ENCODE measurements at places on chromosomes 3 and 15.

- no peak overlapping the region for H3K4me3 ChIP-seq
- H3K36me3 ChIP-seq: peaks cover 39% of the 10 kb centered on the region
- peaks cover 22% of the 10 kb centered on the region for H3K4me1 ChIP-seq
Observed at GRCh38 chr3:124995460-124995994, 60.3 kb downstream of the HEG1 start.

DNA sequence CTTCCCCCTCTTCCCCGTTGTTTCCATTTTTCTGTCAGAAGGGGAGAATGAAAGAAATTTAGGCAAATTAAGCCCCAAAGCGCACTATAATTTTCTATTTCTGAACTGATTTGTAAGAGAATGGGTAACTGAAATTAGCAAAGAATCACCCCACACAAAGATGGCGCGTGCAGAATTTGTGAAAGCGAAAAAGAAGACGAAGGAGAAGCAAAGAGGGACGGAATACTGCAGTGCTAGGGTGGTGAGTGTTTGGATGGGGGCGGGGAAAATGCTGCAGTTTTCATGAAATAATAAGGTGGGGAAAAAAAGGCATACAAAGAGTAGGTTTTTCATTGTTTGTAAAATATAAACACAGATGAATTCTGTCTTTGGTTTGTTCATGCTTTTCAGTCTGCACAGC, 4.6 kb upstream of the CTNNB1 start:
- H3K27ac ChIP-seq: no peak overlapping the region
- DNase-seq: no peak
- no peak overlapping the region for H3K4me3 ChIP-seq
- no peaks in the 10 kb centered on the region for H3K36me3 ChIP-seq
- H3K4me1 ChIP-seq: peaks cover 5% of the 10 kb centered on the region

- H3K27ac ChIP-seq: no peak overlapping the region
- H3K36me3 ChIP-seq: no peaks in the 10 kb centered on the region
- no peaks in the 10 kb centered on the region for H3K27me3 ChIP-seq
- no peak overlapping the region for H3K4me3 ChIP-seq
- no peak for DNase-seq
Observed at GRCh38 chr3:197305854-197306253, 7.4 kb upstream of the DLG1 start.

DNA sequence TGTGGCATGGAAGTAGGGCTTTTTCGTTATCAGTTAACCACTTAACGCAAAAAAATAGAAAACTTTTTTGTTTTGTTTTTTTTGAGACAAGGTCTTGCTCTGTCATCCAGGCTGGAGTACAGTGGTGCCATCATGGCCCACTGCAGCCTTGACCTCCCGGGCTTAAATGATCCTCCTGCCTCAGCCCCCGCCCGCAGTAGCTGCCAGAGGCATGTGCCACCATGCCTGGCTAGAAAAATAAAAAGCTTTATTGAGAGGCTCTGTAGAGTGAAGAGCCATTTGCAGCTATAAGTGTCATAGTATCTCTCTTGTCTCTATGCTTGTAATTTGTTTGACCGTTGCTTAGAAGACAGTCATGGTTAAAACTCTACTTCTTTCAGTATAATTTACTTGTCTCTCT, 13.5 kb downstream of the PPP4R2 start:
- peaks cover 58% of the 10 kb centered on the region for H3K4me1 ChIP-seq
- no peaks in the 10 kb centered on the region for H3K27me3 ChIP-seq
- no peak overlapping the region for H3K4me3 ChIP-seq
- no peak overlapping the region for H3K27ac ChIP-seq

- DNase-seq: no peak
- peaks cover 6% of the 10 kb centered on the region for H3K4me1 ChIP-seq
- no peak overlapping the region for H3K4me3 ChIP-seq
- H3K36me3 ChIP-seq: no peaks in the 10 kb centered on the region
Observed at GRCh38 chr15:78389738-78390137, 48.3 kb upstream of the IREB2 start.

GRCh38 chr3:51338632-51339031, 46.5 kb upstream of the MANF start:
- peak; percentile 60 for DNase-seq
- no peaks in the 10 kb centered on the region for H3K27me3 ChIP-seq
- no peak overlapping the region for H3K27ac ChIP-seq
- H3K36me3 ChIP-seq: no peaks in the 10 kb centered on the region
- H3K4me1 ChIP-seq: peaks cover 14% of the 10 kb centered on the region

GRCh38 chr3:35785234-35785888, 146.0 kb downstream of the ARPP21 start:
- no peak for DNase-seq
- no peaks in the 10 kb centered on the region for H3K4me1 ChIP-seq
- no peaks in the 10 kb centered on the region for H3K36me3 ChIP-seq
- H3K27ac ChIP-seq: no peak overlapping the region

- DNase-seq: no peak
- H3K4me3 ChIP-seq: no peak overlapping the region
- no peaks in the 10 kb centered on the region for H3K4me1 ChIP-seq
- no peaks in the 10 kb centered on the region for H3K27me3 ChIP-seq
- no peaks in the 10 kb centered on the region for H3K36me3 ChIP-seq
Observed at GRCh38 chr3:188448813-188449212, 294.9 kb downstream of the LPP start.

DNA sequence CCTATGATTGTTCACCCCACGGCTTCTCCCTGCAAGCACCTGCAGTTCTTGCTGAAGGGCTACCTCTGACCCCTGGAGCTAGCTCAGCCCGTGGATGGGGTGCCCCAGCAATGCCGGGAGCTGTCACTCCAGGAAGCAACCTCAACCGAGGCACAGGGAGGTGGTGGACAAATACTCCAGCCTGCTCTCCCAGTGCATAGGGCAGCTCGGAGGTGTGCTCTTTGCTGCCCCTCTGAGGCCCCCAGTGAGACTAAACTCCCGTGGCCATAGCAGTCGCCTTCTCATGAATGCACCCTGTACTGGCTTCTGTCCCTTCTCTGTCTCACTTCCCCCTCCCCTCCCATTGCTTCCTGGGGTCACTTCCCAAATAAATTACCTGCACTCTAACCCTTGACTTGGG, 48.5 kb downstream of the LINGO1 start:
- DNase-seq: no peak
- H3K27ac ChIP-seq: no peak overlapping the region
- H3K36me3 ChIP-seq: no peaks in the 10 kb centered on the region
- no peak overlapping the region for H3K4me3 ChIP-seq
- no peaks in the 10 kb centered on the region for H3K4me1 ChIP-seq
- H3K27me3 ChIP-seq: no peaks in the 10 kb centered on the region
